LNCaP clone FGC (cell line): ENCODE measurements at places on chromosomes 2 and 18.

DNA sequence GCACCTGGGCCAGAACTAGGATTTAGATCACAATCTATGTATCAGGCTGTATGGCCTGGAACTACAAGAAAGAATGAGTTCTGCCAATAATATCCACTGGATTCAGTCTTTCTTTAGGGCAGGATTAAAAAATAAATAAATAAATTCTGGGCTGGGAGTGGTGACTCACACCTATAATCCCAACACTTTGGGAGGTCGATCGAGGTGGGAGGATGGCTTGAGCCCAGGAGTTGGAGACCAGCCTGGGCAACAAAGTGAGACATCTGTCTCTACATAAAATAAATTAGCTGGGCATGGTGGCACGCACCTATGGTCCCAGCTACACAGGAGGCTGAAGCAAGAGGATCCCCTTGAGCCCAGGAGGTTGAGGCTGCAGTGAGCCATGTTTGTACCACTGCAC, 8.1 kb downstream of the AMMECR1L start:
- no peak for DNase-seq

DNA sequence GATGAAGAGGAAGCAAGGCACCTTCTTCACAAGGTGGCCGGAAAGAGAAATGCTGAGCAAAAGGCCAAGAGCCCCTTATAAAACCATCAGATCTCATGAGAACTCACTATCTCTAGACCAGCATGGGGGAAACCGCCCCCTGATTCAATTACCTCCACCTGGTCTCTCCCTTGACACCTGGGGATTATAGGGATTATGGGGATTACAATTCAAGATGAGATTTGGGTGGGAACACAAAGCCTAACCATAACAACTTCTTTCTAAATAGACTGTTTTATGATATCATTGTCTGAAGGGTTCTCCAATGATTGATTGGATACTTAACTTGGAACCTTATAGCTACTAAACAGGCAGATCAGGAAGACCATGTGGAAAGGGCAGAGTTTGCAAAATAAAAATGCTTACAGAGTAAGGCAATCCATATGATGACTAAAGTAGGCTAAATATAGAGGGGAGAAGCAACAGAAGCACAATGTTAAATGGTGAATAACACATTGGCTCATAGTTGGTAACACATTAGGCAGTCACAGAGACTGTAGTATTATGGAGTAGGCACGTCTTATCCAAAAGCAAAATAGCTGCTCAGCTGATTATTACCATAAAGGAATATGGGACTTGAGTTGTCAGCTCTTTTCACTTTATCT, 179.0 kb downstream of the BARD1 start:
- DNase-seq: no peak

GRCh38 chr2:240639566-240639965, 14.3 kb downstream of the GPR35 start:
- no peak for DNase-seq

DNA sequence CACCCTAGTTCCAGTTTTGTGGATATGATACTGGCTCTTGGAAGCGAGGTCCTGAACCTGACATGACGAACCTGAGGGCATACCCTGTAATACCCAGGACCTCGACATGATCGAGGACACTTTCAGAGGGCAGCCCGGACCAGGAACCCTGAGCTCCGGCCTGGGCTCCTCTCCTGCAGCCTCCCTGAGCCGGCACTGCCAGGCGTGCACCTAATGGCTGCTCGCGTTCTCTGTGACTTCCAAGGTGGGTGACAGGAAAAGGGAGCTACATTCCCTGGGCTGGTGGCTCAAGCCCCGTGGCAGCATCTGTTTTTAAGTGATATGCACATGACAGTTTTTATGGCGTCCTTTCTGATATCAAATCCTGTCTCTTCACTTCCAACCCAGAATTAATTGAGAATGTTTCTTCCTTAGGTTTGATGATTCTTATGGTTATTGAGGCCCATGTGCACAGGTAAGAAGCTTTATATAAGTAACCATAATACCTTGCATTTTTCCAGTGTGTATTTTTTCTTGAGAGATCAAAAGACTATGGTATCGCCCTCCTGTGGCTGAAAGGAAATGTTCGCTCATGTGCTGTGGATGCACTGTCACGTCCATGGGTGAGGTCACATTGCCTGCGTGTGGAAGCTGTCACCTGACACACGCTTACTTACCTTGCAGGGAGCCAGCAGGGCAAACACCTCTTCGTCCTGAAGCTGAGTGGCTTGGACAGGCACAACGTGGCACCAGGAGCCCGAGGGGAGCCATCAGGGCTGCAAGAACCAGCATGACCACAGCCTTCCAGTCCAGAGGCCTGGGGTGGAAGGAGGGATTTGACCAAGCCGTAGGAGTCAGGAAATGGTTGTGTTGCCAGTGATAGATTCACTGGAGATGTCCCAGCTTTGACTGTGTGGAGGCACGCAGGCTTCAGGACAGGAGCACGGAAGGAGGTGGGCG, 367.4 kb upstream of the MYT1L start:
- DNase-seq: peak; percentile 40

- no peak for DNase-seq
These were observed 355 bp upstream of the KIDINS220 start for GRCh38 chr2:8837795-8838140.
